K562 (cell line): ENCODE measurements at places on chromosomes 7 and 10. TPM values are rescaled to one million over a fixed set of nuclear protein-coding genes. Genes with fewer than 3 reads are reported as not detected.

The FAM25C gene
- total RNA-seq: not detected in 2 replicates

The TRIL gene
- not detected in 2 replicates for total RNA-seq

The HOXA4 gene
- total RNA-seq: not detected in 2 replicates

The AMZ1 gene
- not detected in 2 replicates for total RNA-seq

The CDHR3 gene
- total RNA-seq: 0.34 and 0.66 TPM in 2 replicates

The CEP41 gene
- 5.6 and 6.4 TPM in 2 replicates for total RNA-seq

The TMEM236 gene
- total RNA-seq: 0.04 TPM in 2 replicates

The AKR1C4 gene
- total RNA-seq: 0.13 TPM in 1 of 2 replicates, not detected in the other

The ADARB2 gene
- total RNA-seq: not detected in 2 replicates

The KAZALD1 gene
- 8.6 and 9.1 TPM in 2 replicates for total RNA-seq

The ARHGEF5 gene
- total RNA-seq: 0.29 and 0.49 TPM in 2 replicates

The AKR1E2 gene
- 16.6 and 17.1 TPM in 2 replicates for total RNA-seq
